ENCODE measurements at places on chromosomes 13 and 19.

- no peak for DNase-seq
Observed at GRCh38 chr19:19064811-19065745, 1.3 kb downstream of the SLC25A42 start.

DNA sequence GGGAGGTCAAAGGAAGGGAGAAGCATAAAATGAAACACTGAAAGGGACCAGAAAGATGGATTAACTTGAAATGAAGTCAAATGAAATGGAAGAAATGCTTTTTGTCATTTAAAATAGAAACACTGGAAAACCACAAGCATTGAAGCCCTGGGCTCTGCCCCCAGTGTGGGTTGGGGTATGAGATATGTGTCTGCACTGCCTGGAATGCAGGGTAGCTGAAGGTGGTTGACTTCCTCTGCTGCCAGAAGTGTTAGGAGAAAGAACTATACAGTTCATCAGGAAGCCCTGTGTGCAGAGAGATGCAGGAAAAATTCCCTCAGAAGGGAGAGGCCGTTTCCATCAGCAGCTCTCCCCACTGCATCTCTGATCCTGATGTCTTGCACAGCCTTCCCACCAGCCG, 69.2 kb downstream of the DHRS12 start:
- DNase-seq, result no peak

DNA sequence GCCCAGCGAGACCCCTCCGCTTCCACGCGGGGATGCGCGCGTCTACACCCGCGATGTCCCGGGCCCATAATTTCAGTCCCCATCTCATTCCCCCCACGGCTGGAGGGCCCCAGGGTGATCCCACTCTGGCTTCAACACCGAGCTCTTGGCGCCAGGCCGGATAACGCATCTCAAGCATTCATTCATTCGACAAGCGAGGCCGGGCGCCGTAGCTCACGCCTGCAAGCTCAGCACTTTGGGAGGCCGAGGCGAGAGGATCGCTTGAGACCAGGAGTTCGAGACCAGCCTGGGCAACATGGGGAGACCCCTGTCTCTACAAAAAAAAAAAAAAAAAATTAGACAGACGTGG, 5.9 kb downstream of the ANGPTL6 start:
- DNase-seq, result no peak

- DNase-seq, result peak; percentile 22
Observed at GRCh38 chr13:111946214-111946613, 120.7 kb upstream of the SOX1 start.

- no peak for DNase-seq
Observed at GRCh38 chr13:88022431-88023208, 351.4 kb downstream of the SLITRK5 start.
